ENCODE measurements at places on chromosomes 3 and 15.

GRCh38 chr3:78830470-78830869 is 937.3 kb downstream of the ROBO1 start:
- no peak for DNase-seq

- DNase-seq = no peak
Measured at GRCh38 chr3:160444411-160444810, 5.2 kb downstream of the TRIM59 start.

DNA sequence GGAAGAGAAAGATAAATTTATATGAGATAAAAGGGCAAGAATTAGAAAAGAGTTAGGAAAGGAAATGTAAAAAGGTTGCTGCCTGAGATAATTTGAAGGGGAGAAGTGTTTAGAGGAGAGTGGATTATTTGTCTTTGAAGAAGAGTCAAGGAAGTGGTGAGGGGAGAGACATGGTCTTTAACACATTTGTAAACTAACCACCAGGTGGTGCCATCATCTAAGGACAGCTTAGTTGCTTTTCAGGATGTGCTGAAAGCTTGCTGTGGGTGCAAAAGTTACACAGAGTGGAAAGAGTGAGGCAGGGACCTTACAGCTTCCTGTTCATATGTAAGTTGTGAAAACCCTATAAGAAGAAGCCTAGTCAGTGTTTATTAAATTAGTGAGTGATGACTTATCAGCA is 114.1 kb upstream of the DNAJC19 start:
- no peak for DNase-seq

DNA sequence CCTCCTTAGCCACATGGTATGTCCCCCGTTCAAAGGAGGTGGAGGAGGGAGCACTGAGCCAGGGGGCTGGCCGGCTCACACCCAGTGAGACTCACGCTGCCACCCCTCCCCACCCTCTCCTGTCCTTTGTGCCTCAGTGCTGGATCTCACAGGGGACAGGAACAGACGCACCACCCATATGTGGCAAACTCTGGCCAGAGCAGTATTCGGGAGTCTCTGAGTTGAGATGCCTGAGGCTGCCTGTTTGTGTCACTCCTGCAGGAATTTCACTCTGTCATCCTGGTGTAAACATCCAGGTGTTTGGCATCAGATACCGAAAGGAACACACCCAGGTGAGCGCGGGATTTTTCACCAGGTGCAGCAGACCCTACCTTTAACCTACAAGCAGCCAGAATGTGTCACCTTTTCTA is 25.7 kb downstream of the RGMA start:
- DNase-seq = no peak

- no peak for DNase-seq
Measured at GRCh38 chr3:144687862-144688261, 716.2 kb downstream of the DIPK2A start.

GRCh38 chr3:24060055-24060454 is 115.0 kb downstream of the NR1D2 start:
- DNase-seq = no peak

DNA sequence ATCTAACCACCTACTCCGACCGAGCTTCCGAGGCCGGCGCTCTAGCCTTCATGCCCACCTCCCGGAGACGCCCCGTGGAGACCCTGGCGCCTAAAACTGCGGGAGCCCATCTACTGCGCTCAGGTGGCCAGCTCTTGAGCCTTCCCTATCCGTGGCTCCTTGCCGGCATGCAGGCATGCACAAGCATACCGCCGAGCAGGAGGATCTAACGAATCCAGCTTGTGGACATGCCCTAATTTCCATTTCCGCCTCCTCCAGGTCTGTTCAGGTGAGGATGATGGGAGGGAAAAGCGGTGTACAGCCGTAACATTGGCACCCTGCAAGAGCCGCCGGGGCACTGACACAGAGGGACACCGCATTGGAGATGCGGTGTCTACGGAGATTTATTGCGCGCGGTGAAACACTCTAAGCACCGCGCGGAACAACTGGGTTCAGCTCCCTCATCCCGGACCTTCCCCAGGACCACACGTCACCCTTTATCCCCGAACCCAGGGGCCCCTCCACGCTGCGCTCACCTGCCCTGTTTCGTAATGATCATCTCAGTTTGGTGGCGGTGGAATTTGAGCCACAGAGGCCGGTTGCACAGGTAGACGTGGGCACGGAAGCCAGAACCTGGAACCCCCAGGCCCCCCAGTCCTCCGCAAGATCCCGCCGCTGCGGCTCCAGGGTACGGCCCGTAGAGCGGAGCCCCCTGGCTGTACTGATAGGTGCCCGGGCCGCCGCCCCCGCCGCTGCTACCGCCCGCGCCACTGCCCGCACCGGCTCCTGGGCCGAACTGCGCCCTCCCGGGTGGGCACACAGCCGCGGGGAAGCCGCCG is 1.0 kb downstream of the EOMES start:
- peak; percentile 65 for DNase-seq

DNA sequence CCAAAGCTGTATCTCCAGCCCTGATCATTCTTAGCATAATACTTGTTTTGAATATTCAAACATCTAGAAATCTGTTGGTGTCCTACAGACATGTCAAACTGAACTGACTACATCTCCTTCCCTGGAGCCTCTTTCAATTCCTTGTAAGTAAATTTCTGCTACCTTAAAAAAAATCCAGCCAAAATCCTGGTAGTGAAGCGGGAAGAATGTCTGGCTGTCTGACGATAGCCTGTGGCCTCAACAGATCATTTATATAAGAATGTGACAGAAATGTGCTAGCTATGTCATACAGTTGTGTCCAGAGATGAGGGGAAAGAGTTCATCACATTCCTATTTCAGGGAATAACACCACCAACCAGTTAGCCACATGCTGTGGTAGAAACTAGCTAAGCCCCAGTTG is 18.6 kb upstream of the TM6SF1 start:
- no peak for DNase-seq

DNA sequence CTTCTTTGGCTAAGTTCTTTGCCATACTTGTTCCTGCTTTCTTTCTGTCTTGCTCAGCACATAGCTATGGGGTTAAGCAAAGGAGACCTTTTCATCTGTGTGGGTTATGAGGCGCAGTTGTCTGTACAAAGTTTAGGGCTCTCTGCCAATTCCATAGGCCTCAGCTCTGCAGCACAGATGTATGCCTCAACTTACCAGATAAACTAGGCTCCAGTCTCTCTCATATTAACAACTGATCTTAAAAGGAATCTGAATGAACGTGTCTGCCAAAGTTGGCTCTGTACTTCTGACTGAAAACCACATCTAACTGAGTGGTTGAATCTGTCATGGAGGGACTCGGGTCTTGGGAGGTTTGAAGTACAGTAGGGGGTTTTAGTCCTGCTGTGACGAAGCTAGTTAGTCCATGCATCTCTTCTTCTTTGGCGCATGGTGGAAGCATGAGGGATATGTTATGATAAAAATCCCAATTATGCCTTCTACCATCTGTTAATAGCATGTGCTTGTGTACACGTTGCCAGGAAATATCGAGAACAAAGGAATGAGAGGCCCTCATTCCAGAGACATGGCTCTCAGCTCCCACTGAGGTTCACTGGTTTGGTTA is 114.6 kb upstream of the TSC22D2 start:
- DNase-seq = no peak

DNA sequence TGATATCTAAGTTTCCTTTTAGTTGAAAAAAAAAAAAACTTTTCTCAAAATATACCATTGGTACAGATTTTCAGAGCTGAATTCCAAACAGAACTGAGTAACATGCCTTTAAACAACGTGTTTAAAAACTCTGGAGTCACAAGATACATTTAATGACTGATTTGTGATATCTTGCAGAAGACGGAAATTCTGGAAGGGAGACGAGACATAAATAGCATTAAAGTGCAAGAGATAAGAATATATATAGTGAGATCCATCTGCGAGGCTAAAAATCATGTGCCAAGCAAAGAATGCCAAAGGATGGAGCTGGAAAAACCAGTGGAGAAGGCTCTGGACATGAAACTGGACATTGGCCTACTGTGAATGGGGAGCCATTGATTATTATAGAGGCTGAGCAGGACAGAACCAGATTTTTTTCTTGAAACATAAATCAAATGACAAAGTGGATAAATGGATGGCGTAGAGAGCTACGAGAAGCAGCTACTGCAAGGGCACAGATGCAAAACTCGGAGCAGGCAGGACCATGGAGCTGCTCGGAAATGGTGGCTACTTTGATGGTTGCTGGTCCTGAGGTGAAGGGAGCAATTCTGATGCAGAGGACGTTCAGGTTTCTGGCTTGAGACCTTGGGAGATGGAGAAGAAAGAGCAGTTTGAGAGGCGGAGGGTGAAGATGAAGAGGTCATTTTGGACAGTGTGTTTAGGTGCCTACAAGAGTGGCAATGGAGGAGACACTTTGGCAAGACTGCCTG is 88.8 kb downstream of the CPN2 start:
- no peak for DNase-seq

- no peak for DNase-seq
Measured at GRCh38 chr3:86648087-86648486, 342.9 kb downstream of the VGLL3 start.

- no peak for DNase-seq
Measured at GRCh38 chr15:77999486-77999885, 78.0 kb downstream of the TBC1D2B start.
